ENCODE measurements at places on chromosomes 6 and 20.

DNA sequence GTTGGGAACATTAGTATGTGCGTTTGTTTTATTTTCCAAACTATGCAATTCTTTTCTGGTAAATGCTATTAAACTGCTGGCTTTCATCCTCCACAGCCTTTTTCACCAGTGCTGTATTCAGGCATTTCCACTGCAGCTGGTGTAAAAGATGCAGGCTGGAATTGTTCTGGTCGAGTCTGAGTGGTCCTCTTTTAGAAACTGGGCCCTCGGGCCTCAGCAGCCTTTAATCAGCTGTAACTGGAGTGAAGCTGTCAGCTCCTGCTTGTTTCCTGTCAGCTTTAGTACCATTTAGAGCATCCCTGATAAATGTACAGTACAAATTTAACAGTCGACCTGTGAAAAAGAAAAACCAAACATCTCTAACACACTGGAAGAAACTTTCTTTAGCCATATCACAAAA is 979.6 kb downstream of the TFAP2A start:
- no peak for DNase-seq

- no peak for DNase-seq
These were observed 20.8 kb upstream of the TSPYL1 start for GRCh38 chr6:116300566-116300965.

- peak; percentile 18 for DNase-seq
These were observed 26.4 kb downstream of the ARMC2 start for GRCh38 chr6:108874470-108875160.

- no peak for DNase-seq
These were observed 559.4 kb upstream of the MANEA start for GRCh38 chr6:95017922-95018321.

GRCh38 chr6:32954986-32955802 is 2.3 kb upstream of the HLA-DMA start:
- DNase-seq: no peak
